Hippocampal formation (tissue), 2 donors: ENCODE measurements at places on chromosomes 11 and 22.

DNA sequence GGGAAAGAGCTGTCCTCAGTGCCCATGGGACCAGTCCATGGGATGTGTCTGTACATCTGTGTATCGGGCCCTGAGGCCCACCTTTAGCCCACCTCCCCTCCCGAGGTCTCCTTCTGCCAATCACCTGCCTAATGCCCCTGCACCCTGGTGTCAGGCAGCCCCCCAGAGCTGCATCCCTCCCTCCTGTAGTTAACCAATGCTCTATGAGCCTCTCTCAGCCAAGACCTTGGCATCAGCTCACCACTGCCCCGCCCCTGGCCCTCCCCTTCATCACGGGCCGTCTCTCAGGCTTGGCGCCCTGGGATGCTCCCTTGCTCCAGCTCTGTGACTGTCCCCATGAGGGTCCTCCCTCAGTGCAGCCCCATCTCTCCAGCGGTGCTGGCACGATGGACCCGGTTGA, 18.5 kb downstream of the MGAT3 start:
- DNase-seq, result no peak

DNA sequence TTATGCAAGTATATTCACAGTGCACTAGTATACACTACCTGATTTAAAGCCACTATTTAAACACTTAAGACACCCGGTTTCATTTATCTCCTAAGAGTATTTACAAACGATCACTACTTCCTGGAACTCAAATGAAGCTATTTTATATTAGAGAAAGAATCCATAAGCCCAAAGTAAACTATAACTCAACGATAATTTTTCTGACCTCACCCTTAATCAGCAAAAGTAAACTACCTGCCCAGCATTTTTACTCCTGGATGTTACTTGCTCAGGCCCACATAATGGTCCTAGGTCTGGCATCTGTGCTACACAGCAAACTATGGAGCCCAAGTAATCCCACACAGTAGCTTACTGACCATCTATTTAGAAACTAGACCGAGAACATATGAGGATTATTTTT, 33.4 kb downstream of the TSG101 start:
- no peak for DNase-seq

DNA sequence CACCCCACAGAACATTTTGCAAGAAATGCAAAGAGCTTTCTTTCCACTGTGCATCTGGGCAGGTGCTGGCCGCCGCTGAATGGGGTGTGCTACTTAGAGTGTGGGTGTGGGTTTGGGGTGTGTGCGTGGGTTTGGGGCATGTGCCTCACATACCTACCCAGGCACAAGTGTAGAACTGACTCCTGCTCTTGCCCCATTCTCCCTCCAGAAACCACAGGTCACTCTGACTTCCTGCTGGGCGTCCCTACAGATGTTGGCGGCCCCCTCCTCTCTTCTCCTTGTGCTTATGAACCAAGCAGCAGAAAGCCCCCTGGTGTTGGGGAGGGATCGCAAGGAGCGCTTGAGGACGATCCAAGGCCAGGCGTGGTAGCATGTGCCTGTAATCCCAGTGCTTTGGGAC, 63.9 kb downstream of the GRIK4 start:
- DNase-seq, result no peak

DNA sequence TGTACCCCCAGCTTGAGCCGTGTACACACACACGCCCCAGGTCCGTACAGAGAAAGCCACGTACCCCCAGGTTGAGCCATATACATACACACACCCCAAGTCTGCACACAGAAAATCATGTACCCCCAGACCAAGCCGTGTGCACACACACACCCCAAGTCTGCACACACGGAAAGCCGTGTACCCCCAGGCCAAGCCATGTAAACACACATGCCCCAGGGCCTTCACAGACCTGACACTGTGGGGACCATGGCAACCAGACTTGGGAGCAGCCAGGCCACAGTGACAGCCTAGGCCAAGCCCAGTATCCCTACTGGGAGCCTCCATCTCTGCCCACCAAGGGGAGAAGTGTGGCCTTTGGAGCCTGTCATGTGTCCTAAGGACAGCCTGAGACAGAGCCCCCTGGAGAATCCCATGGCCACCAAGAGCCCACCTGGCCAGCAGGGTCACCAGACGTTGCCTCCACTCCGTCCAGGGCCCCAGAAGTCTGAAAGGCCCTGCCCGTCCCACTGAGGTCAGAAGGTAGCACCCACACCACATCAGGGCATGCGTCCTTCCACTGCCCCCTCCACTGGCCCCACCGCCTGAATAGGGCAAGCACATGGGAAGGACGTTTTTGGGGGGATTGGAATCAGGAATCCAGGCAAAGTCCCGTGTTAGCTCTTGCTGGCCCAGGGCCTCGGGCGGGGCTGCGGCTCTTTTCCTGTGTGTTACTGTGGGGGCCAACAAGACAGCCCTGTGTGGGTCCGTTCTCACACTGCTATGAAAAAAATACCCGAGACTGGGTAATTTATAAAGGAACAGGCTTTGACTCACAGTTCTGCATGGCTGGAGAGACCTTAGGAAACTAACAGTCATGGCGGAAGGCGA, 636.7 kb downstream of the TBC1D22A start:
- DNase-seq, result no peak

GRCh38 chr11:2298795-2299761, 2.6 kb downstream of the C11orf21 start:
- no peak for DNase-seq

GRCh38 chr11:811446-812245, 1.9 kb downstream of the RPLP2 start:
- no peak for DNase-seq

DNA sequence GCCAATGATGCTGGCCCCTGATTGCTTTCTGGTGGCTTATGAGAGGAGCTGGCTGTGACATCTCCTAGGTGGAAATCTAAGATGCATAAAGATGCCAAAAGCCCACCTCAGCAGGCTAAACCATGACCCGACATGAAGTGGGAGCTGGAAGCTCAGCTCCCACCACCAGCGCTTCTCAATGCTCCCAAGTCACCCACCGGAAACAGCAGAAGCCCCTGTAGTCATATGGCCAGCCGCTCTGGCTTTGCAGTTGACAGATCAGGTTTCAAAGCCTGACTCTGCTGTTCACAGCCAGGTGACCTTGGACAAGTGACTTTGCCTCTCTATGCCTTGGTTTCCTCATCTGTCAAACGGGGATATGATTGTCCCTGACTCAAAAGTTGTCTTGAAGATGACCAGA, 29.1 kb upstream of the ANO1 start:
- no peak for DNase-seq

- no peak for DNase-seq
Observed at GRCh38 chr11:56819916-56820315, 71.4 kb upstream of the OR9G4 start.
